ENCODE measurements at places on chromosomes 1 and 21. TPM values are rescaled to one million over a fixed set of nuclear protein-coding genes. Genes with fewer than 3 reads are reported as not detected.

- H3K4me3 ChIP-seq: no peak overlapping the region
- H3K27me3 ChIP-seq: no peaks in the 10 kb centered on the region
- no peak for DNase-seq
- no peaks in the 10 kb centered on the region for H3K36me3 ChIP-seq
Observed at GRCh38 chr21:16794950-16795349, 717.9 kb upstream of the CXADR start.

FCAMR gene
- polyA plus RNA-seq: not detected

GRCh38 chr1:42941640-42942330, 16.9 kb downstream of the SLC2A1 start:
- no peak for DNase-seq
- peaks cover 21% of the 10 kb centered on the region for H3K4me1 ChIP-seq
- H3K4me3 ChIP-seq: no peak overlapping the region
- no peaks in the 10 kb centered on the region for H3K27me3 ChIP-seq
- H3K27ac ChIP-seq: peak overlapping the region; percentile 84
- peaks cover 60% of the 10 kb centered on the region for H3K36me3 ChIP-seq

DNA sequence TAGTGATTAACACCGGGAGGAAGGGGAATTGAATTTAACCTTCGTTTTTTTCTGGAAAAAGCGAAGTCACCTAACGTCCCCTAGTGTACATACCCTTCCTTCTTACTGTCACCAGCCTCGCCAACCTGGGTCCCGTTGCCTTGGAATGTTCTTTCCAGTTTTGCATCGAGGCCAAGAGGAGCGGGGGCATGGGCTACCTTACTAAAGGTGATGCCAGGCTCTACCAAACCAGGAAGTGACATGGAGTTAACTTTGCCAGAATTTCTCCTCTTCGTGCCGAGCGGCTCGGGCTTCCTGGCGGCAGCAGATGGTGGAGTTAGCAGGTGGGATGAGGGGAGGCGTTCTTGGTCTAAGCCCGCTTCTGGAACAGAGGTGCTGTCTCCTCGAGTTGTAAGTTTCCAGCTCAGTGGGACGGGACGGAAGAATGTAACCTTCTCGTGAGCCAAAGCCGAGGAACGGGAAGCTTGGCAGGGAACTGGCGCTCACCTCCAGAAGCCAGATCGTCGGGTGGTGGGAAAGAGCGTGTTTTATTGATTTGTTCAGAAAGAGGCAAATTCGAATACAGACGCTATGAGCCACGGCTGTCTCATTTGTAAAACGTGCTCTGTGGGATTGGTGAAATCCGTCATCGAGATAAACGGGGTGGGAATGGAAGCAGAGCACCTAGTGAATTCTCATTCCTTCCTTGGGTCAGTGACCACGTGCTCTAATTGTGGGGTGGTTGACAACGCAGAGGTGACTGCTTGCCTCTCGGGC, 486 bp downstream of the NIPAL3 start:
- DNase-seq: peak; percentile 53
- H3K4me1 ChIP-seq: peaks cover 18% of the 10 kb centered on the region
- no peak overlapping the region for H3K27ac ChIP-seq
- no peaks in the 10 kb centered on the region for H3K36me3 ChIP-seq
- H3K4me3 ChIP-seq: peak overlapping the region; percentile 68

- DNase-seq: no peak
- peaks cover 17% of the 10 kb centered on the region for H3K4me1 ChIP-seq
- no peak overlapping the region for H3K27ac ChIP-seq
- H3K4me3 ChIP-seq: no peak overlapping the region
- no peaks in the 10 kb centered on the region for H3K27me3 ChIP-seq
Observed at GRCh38 chr1:44151808-44152207, 10.4 kb upstream of the KLF18 start.

- H3K36me3 ChIP-seq: no peaks in the 10 kb centered on the region
- DNase-seq: no peak
- no peaks in the 10 kb centered on the region for H3K4me1 ChIP-seq
- H3K27ac ChIP-seq: no peak overlapping the region
- no peaks in the 10 kb centered on the region for H3K27me3 ChIP-seq
- no peak overlapping the region for H3K4me3 ChIP-seq
Observed at GRCh38 chr1:114315631-114316030, 162.0 kb upstream of the SYT6 start.

SLC9C2 gene
- not detected for polyA plus RNA-seq

GRCh38 chr1:182507685-182508084, 57.7 kb downstream of the RGSL1 start:
- no peak for DNase-seq
- no peaks in the 10 kb centered on the region for H3K36me3 ChIP-seq
- H3K4me1 ChIP-seq: no peaks in the 10 kb centered on the region
- H3K4me3 ChIP-seq: no peak overlapping the region
- H3K27ac ChIP-seq: no peak overlapping the region

DNA sequence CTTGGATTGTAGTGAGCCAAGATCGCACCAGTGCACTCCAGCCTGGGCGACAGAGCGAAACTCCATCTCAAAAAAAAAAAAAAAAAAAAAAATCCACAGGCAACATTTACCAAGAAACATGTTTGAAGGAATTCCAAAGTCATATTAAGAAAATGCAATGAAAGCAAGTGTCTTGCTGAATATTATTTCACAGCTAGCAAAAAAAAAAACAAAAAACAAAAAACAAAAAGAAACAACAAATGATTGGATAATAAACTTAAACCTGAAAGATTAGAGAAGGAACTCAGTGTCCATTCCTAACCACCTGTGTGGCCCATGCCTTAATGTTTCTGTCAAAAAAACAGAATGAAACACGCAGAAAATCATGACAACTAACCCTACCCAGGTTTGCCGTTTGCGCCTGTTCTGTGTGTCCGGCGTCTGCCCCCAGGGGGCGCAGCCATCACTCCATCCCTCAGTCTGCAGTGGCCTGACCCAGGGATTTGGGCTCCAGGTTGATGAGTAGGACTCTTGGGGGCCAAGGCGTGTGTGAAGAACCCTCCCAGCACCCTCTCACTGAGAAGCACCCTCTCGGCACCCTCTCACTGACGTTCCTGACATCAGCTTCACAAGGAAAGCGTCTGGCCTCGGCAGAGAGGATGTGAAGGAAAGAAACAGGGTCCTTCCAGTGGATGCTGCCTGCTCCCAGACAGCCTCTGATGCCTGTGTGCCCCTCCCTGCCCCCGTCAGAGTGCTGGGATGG, 19.2 kb upstream of the PTTG1IP start:
- DNase-seq: peak; percentile 81
- H3K4me1 ChIP-seq: no peaks in the 10 kb centered on the region
- H3K27ac ChIP-seq: no peak overlapping the region
- H3K36me3 ChIP-seq: no peaks in the 10 kb centered on the region
- H3K27me3 ChIP-seq: no peaks in the 10 kb centered on the region

DNA sequence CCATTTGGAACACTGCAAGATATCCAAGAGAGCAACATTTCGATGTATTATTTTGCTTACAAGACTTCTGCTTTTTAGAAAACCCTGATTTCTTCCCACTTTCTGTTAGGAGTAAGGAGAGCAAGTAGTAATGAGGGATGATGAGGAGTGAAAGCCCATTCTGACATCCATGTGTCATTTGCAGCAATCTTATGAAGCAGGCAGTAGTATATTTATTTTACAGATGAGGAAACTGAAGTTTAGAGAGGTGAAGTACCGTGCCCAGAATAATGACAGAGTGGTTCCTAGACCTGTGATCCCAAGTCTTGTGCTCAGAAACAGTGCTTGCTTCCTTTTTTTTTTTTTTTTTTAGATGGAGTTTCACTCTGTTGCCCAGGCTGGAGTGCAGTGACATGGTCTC, 7.1 kb upstream of the ZSCAN20 start:
- H3K27ac ChIP-seq: no peak overlapping the region
- H3K4me1 ChIP-seq: no peaks in the 10 kb centered on the region
- 0 out of 2 replicates have a peak, but pooled peaks cover 3% of the 10 kb centered on the region for H3K27me3 ChIP-seq
- no peaks in the 10 kb centered on the region for H3K36me3 ChIP-seq

PERM1 gene
- polyA plus RNA-seq: 1.1 TPM

GRCh38 chr1:167401260-167401873, 117.0 kb downstream of the CD247 start:
- H3K4me3 ChIP-seq: no peak overlapping the region
- no peak overlapping the region for H3K27ac ChIP-seq
- H3K27me3 ChIP-seq: no peaks in the 10 kb centered on the region
- peaks cover 34% of the 10 kb centered on the region for H3K36me3 ChIP-seq
- H3K4me1 ChIP-seq: no peaks in the 10 kb centered on the region
- DNase-seq: peak; percentile 73

ADGRL4 gene
- polyA plus RNA-seq: 0.32 TPM

GRCh38 chr1:54588377-54588776, 34.9 kb downstream of the FAM151A start:
- H3K36me3 ChIP-seq: no peaks in the 10 kb centered on the region
- H3K4me3 ChIP-seq: no peak overlapping the region
- H3K27ac ChIP-seq: no peak overlapping the region
- DNase-seq: no peak
- H3K27me3 ChIP-seq: no peaks in the 10 kb centered on the region

GRCh38 chr1:168136709-168137514, at the start of gene GPR161:
Gene GPR161, minus strand, starts transcription at chr1:168136930. Its CDS starts 32,080 bp downstream, at chr1:168104850.
- no peak within 1 kb of the TSS for H3K27ac ChIP-seq
- no peaks in the 10 kb centered on the region for H3K36me3 ChIP-seq
- H3K4me1 ChIP-seq: peaks cover 15% of the 10 kb centered on the region
- H3K4me3 ChIP-seq: peak within 1 kb of the TSS; percentile 77
- peaks cover 35% of the 10 kb centered on the region for H3K27me3 ChIP-seq

ADCY10 gene
- polyA plus RNA-seq: not detected

TCHHL1 gene
- not detected for polyA plus RNA-seq

LIN28A gene
- polyA plus RNA-seq: 648 TPM

DNA sequence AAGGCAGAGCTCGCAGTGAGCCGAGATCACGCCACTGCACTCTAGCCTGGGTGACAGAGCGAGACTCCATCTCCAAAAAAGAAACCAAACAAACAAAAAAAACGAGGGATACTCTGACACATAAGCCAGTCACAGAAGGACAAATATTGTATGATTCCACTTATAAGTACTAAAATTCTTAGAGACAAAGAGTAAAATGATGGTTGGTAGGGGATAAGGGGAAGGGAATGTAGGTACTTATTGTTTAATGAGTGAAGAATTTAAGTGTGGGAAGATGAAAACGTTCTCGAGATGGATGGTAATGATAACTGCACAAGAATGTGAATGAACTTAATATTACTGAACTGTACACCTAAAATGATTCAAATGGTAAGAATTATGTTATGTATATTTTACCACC, 66.7 kb upstream of the GUCA2A start:
- DNase-seq: no peak
- no peaks in the 10 kb centered on the region for H3K27me3 ChIP-seq
- H3K27ac ChIP-seq: no peak overlapping the region
- H3K4me1 ChIP-seq: no peaks in the 10 kb centered on the region
- H3K36me3 ChIP-seq: no peaks in the 10 kb centered on the region

DNA sequence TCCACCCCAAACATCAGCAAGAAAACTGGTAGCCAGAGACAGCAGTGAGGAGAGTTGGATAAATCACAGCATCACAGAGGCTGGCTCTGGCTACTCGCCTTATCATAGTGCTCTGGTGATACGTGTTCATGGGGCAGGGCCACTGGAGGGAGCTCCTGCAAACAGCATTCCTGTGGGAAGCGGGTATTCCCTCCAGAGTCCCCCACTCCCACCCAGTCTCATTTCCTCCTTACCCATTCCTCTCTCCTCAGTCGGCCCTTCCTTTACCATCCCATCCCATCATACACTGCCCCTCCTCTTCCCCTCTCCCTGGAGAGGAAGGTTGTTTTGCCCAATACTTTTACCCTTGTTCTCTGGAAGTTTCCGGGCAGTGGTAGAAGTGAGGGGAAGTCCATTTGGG, 7.1 kb downstream of the NHLH2 start:
- H3K36me3 ChIP-seq: no peaks in the 10 kb centered on the region
- H3K27ac ChIP-seq: no peak overlapping the region
- H3K27me3 ChIP-seq: peaks cover 50% of the 10 kb centered on the region
- no peak overlapping the region for H3K4me3 ChIP-seq

- no peak overlapping the region for H3K4me3 ChIP-seq
- DNase-seq: peak; percentile 82
- H3K27ac ChIP-seq: no peak overlapping the region
- no peaks in the 10 kb centered on the region for H3K4me1 ChIP-seq
- no peaks in the 10 kb centered on the region for H3K27me3 ChIP-seq
- no peaks in the 10 kb centered on the region for H3K36me3 ChIP-seq
Observed at GRCh38 chr1:152451254-152451653, 37.2 kb upstream of the CRNN start.

FAM177B gene
- not detected for polyA plus RNA-seq

TXNIP gene
- 19.5 TPM for polyA plus RNA-seq

F3 gene
- 6.9 TPM for polyA plus RNA-seq

- no peaks in the 10 kb centered on the region for H3K27me3 ChIP-seq
- no peak overlapping the region for H3K4me3 ChIP-seq
- no peaks in the 10 kb centered on the region for H3K4me1 ChIP-seq
- H3K27ac ChIP-seq: no peak overlapping the region
- H3K36me3 ChIP-seq: no peaks in the 10 kb centered on the region
- no peak for DNase-seq
Observed at GRCh38 chr1:230821346-230821745, 47.0 kb downstream of the C1orf198 start.

RIPK4 gene
- 2.5 TPM for polyA plus RNA-seq

GRCh38 chr1:226629896-226630550, 81.5 kb downstream of the STUM start:
- H3K4me3 ChIP-seq: no peak overlapping the region
- H3K27ac ChIP-seq: no peak overlapping the region
- no peaks in the 10 kb centered on the region for H3K36me3 ChIP-seq
- no peak for DNase-seq
- peaks cover 13% of the 10 kb centered on the region for H3K27me3 ChIP-seq
- no peaks in the 10 kb centered on the region for H3K4me1 ChIP-seq

- no peak overlapping the region for H3K27ac ChIP-seq
- no peaks in the 10 kb centered on the region for H3K36me3 ChIP-seq
- H3K27me3 ChIP-seq: no peaks in the 10 kb centered on the region
- H3K4me1 ChIP-seq: no peaks in the 10 kb centered on the region
- no peak for DNase-seq
- H3K4me3 ChIP-seq: no peak overlapping the region
Observed at GRCh38 chr1:199282751-199283305, 644.0 kb downstream of the PTPRC start.

RIMS3 gene
- polyA plus RNA-seq: 8.7 TPM

- H3K27me3 ChIP-seq: no peaks in the 10 kb centered on the region
- H3K36me3 ChIP-seq: no peaks in the 10 kb centered on the region
- H3K4me1 ChIP-seq: no peaks in the 10 kb centered on the region
- DNase-seq: no peak
Observed at GRCh38 chr1:168775366-168775765, 46.4 kb upstream of the DPT start.

- no peaks in the 10 kb centered on the region for H3K4me1 ChIP-seq
- no peaks in the 10 kb centered on the region for H3K36me3 ChIP-seq
- DNase-seq: peak; percentile 12
- no peaks in the 10 kb centered on the region for H3K27me3 ChIP-seq
- H3K27ac ChIP-seq: no peak overlapping the region
Observed at GRCh38 chr1:186112280-186112679, 262.8 kb downstream of the TPR start.

Data from GM23338 (cell line).